ENCODE measurements at places on chromosomes 6 and 20. TPM values are rescaled to one million over a fixed set of nuclear protein-coding genes. Genes with fewer than 3 reads are reported as not detected.

GRCh38 chr6:139146317-139146726 is 11.4 kb downstream of the HECA start:
- no peak for DNase-seq

DNA sequence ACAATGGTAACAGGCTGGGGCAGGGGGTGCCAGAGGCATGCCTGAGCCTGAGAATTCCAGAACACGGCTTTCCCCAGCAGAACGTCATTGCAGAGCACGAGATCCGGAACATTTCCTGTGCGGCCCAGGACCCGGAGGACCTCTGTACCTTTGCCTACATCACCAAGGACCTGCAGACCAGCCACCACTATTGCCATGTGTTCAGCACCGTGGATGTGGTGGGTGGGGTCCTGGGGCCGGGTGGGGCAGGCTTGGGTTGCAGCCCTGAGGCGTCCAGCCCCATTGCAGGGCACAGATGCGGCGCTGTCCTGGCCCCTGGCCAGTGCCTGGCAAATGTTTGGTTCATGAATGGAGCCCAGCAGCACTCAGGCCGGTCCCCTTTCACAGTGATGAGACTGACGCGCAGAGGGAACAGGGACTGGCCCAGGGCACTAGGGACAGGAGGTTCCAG is 57.1 kb downstream of the TCP11 start:
- no peak for DNase-seq

DNA sequence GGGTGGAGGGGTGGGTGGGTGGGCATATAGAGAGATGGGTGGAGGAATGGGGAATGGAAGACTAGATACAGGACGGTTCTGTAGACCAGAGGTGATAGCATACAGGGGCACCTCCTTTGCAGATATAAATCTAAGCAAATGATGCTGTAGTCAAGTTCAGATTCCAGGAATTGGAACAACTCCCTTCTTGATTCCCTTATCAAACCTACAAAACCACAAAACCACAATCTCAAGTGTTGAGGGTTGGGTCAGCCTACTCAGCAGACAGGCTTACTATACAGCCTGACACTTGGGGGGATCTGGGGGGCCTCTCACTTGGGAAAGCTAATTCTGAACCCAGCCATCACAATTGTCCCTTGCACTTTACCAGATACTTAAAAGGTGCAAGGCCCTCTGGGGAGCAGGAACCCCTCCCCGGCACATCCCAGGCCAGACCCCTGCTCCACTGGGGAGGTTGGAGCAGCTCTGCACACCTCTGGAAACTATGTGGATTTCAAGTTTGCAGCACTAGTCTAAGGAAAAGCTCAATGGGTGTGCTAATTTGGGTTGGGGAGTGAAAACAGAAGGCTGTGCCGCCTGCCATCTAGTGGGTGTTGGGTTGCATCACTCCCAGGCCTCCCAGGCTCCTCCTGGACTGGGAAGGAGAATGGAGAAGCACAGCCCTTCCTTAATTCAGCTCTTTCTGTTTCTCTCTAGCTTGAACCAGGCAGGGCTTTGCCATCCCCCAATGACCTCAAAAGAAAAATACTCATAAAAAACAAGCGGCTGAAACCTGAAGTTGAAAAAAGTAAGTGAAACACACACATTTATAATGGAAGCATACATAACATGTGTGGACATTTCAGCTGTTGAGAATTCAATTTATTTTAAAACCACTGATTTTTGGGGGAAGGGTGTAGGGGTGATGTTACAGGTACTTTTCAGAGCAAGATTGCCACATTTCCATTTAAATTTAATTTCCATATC is 121.2 kb upstream of the LAMP5 start:
- DNase-seq, result no peak

DNA sequence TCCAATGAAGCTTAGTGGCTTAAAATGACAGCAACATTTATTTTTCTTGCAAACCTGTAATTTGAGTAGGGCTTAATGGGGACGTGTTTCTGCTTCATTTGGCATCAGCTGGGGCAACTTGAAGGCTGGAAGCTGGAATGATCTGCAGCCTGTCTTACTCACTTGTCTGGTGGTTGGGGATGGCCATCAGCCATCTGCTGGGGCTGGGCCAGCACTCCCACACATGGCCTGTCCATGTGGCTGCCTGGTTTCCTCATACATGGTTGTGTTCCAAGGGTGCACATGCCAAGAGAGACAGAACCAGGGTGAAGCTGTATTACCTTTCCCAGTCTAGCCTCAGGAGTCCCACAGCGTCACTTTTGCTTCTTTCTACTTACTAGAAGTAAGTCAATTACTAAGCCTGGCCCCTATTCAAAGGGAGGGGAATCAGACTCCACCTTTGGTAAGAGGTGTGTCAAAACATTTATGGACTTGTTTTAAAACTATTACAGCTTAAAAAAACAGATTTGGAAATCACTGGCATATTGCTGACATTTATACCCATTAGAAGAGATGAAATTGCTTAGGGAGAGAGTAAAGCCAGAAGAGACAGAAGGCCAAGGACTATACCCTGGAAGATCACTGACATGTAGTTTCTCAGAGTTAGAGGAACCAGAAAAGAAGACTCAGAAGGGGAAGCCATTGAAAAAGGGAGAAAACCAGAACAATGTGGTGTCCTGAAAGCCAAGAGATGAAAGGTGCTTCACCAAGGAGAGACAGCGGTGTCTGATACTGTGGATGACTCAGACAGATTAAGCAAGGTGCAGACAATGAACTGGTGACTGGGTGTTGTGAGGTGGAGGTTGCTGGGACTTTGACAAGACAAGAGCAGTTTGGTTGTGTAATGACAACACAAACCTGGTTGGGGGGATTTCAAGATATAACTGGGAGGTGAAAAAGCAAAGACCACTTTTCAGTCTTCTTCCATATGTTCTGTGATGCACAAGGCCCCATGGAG is 345.2 kb downstream of the GJA1 start:
- no peak for DNase-seq

DNA sequence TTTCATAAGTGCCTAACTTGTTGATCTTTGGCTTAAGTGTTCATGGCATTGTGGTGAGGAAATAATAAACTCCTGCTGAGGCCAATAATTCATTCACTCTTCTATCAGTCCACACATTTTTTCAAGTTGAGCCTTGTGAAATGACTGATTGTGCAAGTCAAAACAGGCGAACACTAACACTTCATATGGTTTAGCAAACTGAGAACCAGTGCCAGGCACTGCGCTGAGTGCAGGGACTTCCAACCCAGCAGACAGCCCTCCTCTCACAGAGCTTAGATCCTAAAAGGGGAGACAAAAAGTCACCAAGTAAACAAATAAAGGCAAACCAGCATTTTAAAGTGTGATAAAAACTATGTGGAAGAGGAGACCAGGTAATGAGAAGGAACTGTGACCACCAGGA is 435.0 kb downstream of the PTPRT start:
- DNase-seq, result no peak

GRCh38 chr6:7621761-7622160 is 31.8 kb downstream of the SNRNP48 start:
- DNase-seq, result no peak

DNA sequence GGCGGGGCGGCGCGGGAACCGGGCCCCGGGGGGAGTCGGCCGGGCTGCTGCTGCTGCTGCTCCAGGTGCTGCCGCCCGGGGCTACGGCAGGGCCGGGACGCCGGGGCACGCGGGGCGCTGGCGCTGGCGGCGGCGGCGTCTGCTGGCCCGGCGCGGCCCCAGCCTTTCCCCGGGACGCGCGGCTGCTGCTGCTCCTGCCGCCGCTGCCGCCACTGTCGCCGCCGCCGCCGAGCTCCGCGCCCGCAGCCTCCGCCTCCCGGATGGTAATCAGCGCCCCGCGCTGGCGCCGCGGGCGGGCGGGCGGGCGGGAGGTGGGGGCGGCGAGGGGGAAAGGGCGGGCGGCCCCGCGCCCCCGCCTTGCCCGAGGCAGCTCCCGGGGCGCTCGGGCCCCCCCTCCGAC is 306 bp downstream of the EBF4 start:
- peak; percentile 52 for DNase-seq

- DNase-seq, result no peak
Observed at GRCh38 chr6:34383161-34383631, 9.3 kb downstream of the NUDT3 start.

DNA sequence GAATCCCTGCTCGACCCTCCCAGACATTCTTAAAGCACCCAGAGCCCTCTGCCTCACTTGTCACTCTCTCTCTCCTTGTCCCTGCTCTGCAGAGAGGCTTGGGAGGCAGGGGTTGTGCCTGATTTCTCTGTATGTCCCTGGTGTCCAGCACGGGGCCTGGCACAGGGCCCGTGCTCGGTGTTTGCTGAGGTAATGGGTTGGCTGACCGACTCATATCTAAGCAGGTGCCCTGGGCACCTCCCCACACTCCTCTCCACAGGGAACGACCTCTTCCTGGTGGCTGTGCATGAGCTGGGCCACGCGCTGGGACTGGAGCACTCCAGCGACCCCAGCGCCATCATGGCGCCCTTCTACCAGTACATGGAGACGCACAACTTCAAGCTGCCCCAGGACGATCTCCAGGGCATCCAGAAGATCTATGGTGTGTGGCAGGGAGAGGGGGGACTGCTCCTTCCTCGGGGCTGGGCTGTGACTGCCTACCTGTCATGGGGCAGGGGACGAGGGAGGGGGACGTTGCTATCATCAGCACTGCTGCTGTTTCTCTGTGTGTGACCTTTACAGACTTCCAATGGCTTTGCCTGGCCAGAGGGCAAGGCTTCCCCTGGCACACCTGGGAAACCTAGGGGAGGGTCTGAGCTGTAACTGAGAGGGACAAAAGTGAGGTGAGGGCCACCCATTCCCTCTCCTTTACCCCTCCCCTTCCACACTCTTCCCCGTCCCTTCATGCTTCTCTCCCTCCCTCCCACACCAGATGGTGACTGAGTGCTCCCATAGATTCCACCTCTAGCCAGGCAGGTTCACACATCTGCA is 14.2 kb downstream of the MMP24OS start:
- no peak for DNase-seq

DNA sequence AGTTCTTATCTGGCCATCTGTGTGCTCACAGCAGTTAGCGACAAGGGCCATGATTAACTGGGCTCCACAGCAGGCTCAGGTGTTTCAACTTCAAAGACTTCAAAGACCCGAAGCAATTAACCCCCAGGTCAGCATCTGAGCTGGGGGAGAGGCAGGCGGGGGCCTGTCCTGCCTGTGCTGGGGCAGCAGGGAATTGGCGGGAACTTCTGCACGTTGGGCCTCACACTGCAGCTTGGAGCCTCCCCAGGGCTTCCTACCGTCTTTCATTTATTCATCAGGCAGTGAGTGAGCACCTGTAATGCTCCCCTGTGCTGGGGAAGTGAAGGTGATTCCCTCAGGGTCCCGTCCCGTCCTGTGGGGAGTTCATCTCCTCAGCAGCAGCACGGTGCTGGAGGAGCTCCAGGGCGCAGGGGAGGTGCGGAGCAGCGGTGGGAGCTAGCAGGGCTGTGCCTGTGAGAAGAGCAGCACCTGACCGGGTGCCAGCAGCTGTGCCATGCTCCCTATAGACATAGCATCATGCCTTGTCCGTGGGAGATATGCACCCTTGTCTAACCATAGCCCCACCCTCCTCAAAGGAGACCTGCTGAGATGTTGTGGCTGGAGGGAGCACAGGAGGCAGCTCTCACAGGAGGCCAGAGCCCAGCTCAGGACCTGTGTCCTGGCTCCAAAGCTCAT is 51.8 kb upstream of the FRMD1 start:
- no peak for DNase-seq

- DNase-seq, result no peak
Observed at GRCh38 chr6:79440598-79440997, 96.6 kb downstream of the LCA5 start.

DNA sequence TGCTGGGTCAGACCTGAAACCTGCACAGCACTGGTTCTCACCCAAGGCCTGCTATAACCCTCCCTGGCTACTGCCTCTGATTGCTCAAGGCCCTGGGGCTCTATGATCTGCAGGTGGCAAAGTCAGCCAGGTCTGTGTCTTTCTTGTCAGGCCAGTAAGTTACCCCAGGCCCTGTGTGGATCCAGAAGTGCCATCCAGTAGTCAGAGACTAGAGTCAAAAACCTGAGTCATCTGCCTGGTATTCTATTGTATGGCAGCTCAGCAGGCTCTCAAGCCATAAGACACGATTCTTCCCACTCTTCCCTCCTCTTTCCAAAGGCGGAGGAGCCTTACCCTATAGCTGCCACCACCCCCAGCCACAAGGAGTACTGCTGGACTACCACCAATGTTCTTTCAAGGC is 593.0 kb downstream of the FRK start:
- DNase-seq, result no peak

GRCh38 chr6:16198061-16198705 is 40.2 kb upstream of the GMPR start:
- DNase-seq, result no peak

- no peak for DNase-seq
Observed at GRCh38 chr6:141878686-141879085, 254.0 kb upstream of the GJE1 start.

GRCh38 chr6:3329393-3330051 is 70.8 kb downstream of the PSMG4 start:
- no peak for DNase-seq

DNA sequence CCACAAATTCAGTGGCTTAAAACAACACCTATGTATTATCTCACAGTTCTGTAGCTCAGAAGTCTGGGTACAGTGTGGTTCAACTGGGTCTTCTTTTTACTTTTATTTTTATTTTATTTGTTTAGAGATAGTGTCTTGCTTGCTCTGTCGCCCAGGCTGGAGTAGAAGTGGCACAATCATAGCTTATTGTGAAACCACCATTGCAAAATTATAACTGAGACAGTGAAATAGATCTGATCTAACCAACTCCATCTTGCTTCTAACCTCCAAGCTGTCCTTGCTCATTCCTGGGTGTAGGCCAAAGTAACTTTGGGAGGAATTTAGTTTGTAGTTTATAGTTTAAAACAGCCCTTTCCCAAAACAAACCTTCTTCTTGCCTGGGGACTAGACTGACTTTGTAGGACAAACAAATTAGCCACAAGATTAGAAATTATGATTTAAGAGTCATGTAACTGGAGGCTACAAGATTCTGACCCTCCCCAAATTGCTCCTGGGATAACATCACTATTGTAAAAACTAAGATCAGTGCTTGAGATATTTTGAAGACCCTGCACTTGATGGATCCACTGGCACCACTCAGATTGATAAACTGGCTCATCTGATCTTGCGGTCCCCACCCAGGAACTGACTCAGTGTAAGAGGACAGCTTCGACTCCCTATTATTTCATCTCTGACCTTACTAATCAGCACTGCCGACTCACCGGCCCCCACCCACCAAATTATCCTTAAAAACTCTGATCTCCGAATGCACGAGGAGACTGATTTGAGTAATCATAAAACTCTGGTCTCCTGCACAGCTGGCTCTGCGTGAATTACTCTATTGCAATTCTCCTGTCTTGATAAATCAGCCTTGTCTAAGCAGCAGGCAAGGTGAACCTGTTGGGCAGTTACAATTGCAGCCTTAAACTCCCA is 193.4 kb upstream of the CDYL start:
- no peak for DNase-seq

- no peak for DNase-seq
Observed at GRCh38 chr6:75130784-75131183, 75.1 kb downstream of the COL12A1 start.

GRCh38 chr6:88050140-88050818 is 2.6 kb downstream of the SPACA1 start:
- DNase-seq, result no peak

GRCh38 chr20:61252601-61253263 is 671 bp downstream of the CDH4 start:
- peak; percentile 36 for DNase-seq

The ADTRP gene
- 1.9 TPM for total RNA-seq

The MUCL3 gene
- total RNA-seq, result not detected

The FKBP1C gene
- 1.1 TPM for total RNA-seq

The ADAM33 gene
- not detected for total RNA-seq

The ANKRD66 gene
- total RNA-seq, result not detected

The TMEM217 gene
- 1.4 TPM for total RNA-seq

The REM1 gene
- not detected for total RNA-seq

The OR2B6 gene
- not detected for total RNA-seq

The PACSIN1 gene
- 4.5 TPM for total RNA-seq

The SAPCD1 gene
- total RNA-seq, result 18.1 TPM

The AIF1 gene
- total RNA-seq, result 117 TPM

The CST4 gene
- not detected for total RNA-seq

Data from activated naive CD8-positive, alpha-beta T cell treated with anti-CD3 and anti-CD28 coated beads, Interleukin-2, amount 10 ng/mL, durations not matched to agents 7 days and 5 days (primary cell).